ENCODE measurements at places on chromosomes 6 and 20.

GRCh38 chr6:3517350-3517749 is 60.5 kb upstream of the SLC22A23 start:
- no peak for DNase-seq

DNA sequence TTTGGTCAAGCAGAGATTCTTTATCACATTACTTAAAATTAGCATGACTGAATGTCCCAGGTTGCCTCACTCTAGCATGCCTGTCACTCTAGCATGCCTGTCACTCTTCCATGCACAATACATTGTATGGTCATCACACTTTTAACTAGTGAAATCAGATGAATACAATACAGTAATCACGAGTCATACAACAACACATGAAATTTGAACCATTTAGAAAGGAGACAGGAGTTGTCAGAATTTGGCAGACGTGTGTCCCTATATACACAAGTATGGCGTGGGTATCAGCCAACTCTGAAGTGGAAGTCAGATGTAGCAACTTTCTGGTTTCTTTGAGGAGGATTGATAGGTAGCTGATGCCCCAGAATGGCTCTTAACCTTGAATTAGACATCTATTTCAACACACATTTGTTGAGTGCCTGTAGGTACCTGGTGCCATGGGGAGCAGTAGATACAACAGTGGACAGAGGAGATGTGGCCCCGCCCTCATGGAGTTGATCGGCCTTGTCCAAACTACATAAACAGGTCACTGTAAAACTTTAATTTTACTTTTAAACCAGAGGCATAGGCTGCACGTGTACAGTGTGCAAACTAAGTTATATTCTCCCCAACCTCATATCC is 116.1 kb upstream of the TIAM2 start:
- no peak for DNase-seq

- DNase-seq, result no peak
These were observed 423.1 kb downstream of the MAFB start for GRCh38 chr20:40265825-40266533.

GRCh38 chr20:37378785-37379598 is 33.1 kb downstream of the SRC start:
- no peak for DNase-seq

DNA sequence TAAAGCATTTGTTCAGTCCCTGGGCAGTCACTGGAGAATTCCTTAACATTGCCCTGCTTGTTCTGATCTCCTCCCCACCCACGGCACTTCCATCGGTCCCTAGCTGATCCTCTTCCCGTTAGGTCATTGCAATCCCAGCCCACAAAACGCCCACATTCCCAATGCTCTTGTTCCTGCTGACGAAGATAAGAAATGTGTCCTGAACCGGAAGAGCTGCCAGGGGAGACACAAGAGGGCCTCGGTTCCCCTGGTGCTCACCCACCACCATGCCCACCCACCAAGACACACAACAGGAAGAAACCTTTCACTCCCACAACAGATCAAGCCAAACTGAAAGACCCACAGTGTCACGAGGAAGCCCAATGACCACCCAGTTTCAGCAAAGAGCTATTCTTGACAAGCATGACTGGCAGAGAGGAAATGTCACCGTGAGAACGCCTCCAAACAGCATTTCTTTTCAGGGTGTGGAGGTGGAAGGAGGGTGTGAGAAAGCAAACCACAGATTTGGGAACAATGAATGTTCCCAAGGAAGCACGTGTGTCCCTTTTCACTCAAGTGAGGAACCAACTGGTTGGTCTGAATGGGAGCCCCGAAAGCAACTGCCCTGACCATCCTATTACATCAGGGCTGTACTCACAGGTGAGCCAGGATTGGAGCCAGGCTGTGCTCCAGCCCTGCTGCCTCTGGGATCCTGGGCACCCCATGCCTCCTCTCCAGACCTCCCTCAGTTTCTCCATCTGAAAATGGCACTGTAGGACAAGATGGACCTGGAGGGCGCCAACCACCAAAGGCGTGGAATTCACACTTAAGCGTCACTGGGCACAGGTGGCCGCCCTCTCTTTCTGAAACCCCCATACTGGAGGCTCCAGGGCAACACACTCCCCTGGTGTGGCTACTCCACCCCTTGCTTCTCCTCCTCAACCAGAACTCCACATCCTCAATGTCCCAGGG is 97.5 kb downstream of the ZMYND8 start:
- DNase-seq, result no peak

DNA sequence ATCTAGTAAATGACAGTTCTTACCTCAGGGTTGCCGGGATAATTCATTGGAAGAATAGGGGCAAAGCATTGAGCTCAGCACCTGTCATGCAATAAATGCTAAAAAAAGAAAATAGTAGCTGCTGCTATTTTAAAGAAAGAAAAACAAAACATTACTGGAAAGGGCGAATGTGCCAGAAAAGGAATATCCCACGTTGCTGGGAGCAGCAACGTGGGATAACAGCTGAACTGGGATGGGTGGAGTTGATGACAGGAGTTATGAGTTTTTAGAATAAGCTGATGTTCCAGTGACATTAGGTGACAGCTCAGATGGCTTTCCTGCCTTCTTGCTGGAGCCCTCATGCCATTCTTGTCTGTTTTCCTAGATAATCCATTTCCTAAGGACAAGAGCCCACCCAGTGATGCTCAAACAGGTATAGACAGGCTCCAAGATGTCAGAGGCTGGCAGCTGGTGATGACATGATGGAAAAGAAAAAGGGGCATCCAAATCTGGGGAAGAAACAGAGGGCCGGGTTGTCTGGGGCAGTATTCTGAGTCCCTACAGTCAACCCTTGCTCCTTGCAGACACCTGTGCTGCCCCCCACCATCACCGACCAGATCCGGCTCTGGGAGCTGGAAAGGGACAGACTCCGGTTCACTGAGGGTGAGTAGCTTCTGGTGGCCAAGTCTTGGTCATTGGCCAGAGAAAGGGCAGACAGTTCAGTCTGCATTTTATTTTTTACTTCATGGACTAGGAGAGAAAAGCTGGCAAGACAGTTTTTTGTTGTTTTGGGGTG is 1.1 kb upstream of the VARS2 start:
- DNase-seq, result no peak

- DNase-seq, result no peak
These were observed 35.4 kb upstream of the RCAN2 start for GRCh38 chr6:46526607-46527006.

GRCh38 chr20:29742699-29743100 is 1514.8 kb upstream of the DEFB115 start:
- no peak for DNase-seq

DNA sequence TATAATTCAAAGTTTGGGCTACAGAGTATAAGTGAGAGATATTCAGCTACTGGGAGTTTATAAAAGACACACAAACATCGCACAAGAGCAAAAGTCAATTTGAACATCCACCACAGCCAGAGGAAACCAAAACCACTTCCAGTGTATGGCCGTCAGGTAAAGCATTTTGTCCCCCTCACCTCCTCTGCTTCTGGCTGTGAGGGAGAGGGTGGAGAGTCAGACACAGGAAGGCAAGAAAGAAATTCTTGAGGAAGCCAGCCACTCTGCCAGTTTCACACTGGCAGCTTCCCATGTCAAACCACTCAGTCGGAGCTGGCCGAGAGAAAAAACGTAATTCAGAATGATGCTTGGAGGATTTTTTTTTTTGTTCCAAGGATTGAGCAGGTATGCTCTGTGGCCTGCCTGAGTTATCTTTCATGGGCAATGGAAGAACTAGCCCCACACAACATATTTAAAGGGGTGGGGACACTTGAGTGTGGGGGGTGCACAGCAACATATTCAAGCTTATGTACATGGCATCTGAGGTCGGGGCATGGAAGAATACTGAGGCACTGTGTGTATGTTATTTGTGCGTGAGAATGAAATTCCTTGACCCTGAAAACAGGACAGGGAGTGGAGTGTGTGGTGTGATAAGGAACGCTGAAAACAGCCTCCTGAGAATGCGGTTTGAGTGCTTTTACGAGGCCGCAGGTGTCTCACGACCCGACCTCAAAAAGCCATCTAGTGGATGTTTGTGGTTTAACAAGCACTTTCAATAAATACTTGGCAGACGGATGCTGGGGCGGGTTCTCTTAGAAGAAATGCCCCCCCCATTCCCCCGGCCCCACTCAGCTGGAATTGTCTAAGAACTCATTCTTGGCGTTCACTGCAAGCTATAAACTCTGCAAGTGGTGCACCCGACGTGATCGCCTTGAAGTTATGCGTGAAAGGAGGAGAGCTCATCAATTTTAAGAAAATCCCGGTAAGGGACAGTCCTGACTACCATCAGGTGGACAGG is 27.5 kb upstream of the ZBTB22 start:
- peak; percentile 50 for DNase-seq

GRCh38 chr6:32716396-32716795 is 24.8 kb upstream of the HLA-DQA2 start:
- DNase-seq, result no peak

- no peak for DNase-seq
These were observed 19.7 kb upstream of the CITED2 start for GRCh38 chr6:139394027-139394649.

DNA sequence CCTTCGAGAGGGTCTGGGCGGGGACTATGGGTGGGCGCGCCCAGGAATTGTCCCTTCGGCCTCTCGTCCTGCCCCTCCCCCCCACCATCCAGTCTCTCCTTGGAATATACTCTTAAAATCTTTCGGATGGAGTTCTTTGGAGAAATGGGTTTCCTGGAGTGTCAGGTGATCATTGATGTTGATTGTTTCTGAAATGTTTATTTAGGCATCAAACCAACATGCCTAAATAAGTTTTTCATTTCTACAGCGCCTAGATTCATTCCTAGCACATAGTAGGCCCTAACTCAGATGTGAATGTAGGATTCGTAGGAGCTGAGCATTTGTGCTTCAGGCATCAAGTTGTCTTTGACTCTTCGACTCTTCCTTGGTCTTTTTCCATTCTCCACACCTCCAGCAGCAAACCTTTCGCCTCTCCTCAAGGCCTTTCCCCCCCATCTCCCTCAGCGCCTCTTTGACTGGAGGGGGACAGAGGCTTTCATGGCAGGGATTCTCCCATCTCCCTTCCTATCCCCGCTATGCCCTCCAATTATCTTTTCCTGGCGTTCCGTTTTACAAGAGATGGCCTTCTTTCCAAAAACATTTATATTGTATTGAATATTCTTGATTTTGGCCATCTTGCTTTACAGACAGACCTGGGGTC is 610 bp downstream of the CASP8AP2 start:
- no peak for DNase-seq

- DNase-seq, result no peak
These were observed 199.4 kb downstream of the PHACTR1 start for GRCh38 chr6:12916006-12916405.

GRCh38 chr20:25637247-25637646 is 13.4 kb upstream of the NANP start:
- DNase-seq, result no peak

GRCh38 chr6:19100752-19101151 is 713.6 kb downstream of the RNF144B start:
- DNase-seq, result no peak

- DNase-seq, result no peak
These were observed 15.2 kb upstream of the SDHAF4 start for GRCh38 chr6:70551566-70551965.

DNA sequence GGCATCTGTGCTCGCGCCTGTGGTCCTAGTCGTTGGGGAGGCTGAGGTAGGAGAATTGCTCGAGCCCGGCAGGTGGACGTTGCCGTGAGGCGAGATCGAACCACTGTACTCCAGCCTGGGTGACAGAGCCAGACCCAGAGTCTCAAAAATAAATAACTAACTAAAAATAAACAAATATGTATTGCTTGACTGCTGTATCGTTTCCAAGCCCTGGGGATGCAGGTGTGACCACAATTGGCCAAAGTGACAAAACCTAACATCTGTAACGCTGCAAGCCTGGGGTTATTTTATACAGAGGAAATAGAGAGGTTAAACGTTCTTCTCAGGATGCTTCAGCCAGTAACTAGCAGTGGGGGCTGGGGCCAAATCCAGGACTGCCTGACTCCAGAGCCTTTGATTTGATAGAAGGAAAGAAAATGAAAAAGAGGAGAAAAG is 1.9 kb upstream of the SRSF3 start:
- DNase-seq, result no peak
